ENCODE measurements at places on chromosomes 4 and X.

GRCh38 chr4:5574386-5574785, 134.0 kb downstream of the EVC2 start:
- no peak for DNase-seq

DNA sequence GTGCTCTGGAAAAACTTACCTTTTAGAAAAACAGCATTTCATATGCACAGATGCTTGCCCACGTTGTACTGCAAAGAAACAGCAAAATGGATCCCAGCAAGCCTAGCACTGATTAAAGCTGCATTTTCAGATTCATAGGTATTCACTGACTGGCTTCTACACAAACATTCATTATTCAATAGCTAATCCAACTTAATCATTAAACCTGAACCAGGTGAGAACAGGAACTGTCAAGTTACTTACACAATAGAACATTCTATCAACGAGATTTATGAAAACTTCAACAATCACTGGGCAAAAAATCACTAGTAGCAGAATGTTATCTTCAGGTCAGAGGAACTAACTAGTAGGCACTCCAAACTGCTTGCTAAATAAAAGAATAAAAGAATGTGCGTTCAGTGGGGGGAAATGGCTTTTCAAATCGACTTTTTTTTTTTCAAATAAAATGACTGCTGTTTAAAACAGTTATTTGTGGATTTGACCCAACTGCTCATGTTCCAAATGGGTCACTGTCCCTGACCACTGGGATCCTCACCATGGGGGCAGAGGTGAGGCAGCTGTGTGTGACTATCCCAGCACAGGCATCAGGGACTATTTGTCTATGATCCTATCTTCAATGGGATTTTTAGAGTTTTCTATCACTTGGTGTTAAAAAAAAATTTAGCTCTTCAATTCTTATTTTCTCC, 42.3 kb downstream of the STX18 start:
- no peak for DNase-seq

DNA sequence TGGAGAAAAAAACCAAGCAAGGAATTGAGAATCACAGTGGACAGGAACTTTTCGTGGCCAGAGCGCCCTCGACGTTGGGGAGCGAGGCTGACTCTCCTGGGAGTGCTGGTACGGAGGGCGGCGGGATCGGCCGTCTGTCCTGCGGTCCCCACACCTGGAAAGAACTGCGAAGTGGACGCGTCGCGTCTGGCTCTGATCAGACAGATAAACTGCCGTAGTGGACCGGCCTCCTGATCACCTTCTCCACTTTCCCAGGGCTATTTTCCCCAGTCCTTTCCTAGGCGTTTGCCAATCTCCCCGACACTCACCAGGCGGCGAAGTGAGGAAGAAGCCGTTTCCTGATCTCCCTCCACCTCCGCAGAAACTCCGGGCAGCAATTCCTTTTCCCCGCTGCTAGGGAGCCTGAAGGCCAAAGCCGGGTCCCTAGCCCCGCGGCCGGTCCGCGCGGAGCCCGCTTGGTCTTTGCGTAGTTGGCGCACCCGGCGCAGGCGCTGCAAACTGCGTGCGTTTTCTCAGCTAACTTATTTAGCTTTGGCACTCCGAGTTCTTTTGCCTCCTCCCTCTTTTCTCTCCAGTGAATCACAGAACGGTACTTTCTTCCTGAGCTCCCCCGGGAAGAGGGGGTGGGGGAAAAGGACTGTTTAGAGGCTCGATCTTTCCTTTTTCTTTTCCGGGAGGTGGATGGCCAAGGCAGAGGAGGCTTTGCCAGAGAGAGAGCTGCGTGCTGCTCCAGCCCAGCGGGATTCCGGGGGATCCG, at the start of gene ARSJ:
TSS of gene ARSJ (minus strand) at position 500 of the 757 bp plus-strand sequence. CDS start 813 bp downstream, outside the sequence.
- peak; percentile 64 for DNase-seq

DNA sequence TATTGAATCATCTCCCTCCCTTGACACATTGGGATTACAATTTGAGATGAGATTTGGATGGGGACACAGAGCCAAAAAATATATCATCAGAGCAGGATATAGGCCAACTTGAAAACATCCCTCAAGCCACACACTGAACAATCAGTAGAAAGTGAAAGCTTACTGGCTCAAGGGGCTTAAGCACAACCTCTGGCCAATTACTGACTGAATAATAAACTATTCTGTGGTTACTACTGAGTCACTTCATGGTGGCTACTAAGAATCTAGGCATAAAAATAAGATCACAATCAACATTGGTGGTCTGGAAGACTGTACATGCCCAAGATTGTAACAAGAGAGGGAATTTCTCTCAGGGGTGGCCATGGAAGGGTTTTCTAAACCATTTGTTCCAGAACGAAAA, 27.4 kb upstream of the GPR174 start:
- DNase-seq, result no peak

- DNase-seq, result no peak
These were observed 68.1 kb upstream of the ZMAT1 start for GRCh38 chrX:101999644-102000539.

DNA sequence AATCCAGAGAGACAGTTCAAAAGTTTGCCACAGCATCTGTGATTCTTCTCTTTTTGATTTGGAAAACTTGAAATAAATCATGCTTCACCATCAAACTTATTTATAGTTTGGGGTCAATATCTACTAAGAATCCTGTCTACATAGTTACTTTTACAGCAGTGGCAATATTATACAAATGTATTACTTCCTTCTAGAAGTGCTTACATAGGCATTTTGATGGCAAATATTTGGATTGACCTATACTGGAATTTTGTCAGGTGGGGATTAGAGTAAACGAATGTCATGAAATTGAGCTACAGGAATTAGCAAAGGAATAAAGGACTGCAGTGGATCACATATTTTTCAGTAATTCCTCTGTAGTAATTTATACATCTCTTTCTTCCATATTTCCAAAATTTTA, 1885.5 kb upstream of the ADGRL3 start:
- no peak for DNase-seq

- no peak for DNase-seq
These were observed 111.4 kb upstream of the RXFP1 start for GRCh38 chr4:158410272-158410671.

DNA sequence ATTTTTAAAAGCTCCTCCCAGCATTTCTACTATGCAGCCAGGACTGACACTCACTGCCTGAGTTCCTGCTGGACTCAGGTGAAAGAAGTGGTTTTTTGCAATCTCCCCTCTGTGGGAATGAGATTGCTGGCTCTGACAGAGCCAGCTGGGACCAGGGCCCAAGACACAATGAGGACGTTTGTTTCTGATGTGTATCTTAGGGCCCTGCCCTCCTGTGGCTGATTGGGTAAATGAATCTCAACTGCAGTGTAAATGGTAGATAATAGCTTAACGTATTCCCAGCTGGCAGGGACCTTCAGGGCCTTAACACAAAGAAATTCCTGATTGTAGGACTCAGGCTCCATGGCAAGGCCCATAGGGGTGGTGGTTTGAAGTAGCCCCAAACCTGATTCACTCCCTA, 85.8 kb upstream of the PRPS1 start:
- peak; percentile 40 for DNase-seq

GRCh38 chr4:47686294-47686872, 151.5 kb downstream of the CORIN start:
- no peak for DNase-seq

- no peak for DNase-seq
These were observed 52.1 kb downstream of the HS3ST1 start for GRCh38 chr4:11376571-11376970.

- peak; percentile 52 for DNase-seq
These were observed at the start of gene GPRASP2 for GRCh38 chrX:102712216-102712966. Gene GPRASP2, plus strand, starts transcription at chrX:102712448. Its CDS starts 2,422 bp downstream, at chrX:102714870.

GRCh38 chr4:7276515-7276914, 84.2 kb downstream of the SORCS2 start:
- DNase-seq, result no peak

GRCh38 chr4:28792917-28793597, 1927.1 kb upstream of the PCDH7 start:
- DNase-seq, result no peak

GRCh38 chr4:137253949-137254348, 278.3 kb downstream of the PCDH18 start:
- DNase-seq, result no peak

- no peak for DNase-seq
These were observed 332.5 kb downstream of the GRID2 start for GRCh38 chr4:92636038-92636806.

GRCh38 chr4:26715636-26716242, 131.9 kb downstream of the TBC1D19 start:
- DNase-seq, result no peak

- DNase-seq, result no peak
These were observed 121.8 kb upstream of the NDP start for GRCh38 chrX:44094821-44095530.

DNA sequence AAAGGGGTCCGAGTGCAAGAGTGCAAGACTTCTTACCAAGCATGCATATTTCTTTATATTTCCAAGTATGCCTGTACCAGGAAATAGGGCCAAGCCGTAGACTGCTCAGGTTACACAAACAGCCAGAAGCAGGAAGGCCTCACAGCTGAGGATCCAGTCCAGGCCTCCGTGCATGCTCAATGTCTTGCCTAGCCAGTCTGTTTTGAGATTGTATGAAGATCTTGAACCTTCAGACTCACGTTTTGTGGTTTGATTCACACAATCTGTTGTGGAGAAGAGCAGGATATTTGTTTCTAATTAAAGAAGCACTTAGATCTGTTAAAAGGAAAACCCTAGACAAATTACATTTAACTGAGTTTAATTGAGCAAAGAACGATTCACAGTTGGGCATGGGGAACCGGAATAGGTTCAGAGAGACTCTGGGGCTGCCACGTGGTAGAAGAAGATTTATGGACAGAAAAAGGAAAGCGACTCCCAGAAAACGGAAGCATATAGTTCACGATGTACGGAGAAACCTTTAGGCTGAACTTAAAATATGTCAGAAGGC, 1.2 kb downstream of the MGST2 start:
- peak; percentile 64 for DNase-seq

DNA sequence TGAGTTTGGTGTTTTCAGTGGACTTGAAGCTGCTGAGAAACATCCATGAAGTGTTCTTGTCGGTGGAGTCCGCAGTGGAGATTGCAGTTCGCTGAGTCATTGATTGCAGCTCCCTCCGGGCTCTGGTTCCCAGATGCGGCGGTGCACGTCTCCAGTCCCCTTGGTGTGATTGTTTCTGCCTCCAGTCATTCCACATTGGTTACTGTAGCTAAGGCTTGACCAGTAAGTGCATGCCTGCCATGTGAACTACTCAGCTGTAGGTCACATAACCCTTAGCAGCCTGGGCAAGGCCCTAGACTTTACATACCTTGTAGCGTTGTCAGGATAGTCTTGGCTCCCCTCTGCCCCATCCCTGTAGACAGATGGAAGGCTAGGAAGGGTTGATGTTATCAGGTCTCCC, 53.8 kb upstream of the CLCN4 start:
- no peak for DNase-seq

GRCh38 chr4:38268108-38268820, 308.1 kb downstream of the PTTG2 start:
- no peak for DNase-seq

GRCh38 chr4:138805736-138806135, 209.8 kb upstream of the NOCT start:
- DNase-seq, result no peak

DNA sequence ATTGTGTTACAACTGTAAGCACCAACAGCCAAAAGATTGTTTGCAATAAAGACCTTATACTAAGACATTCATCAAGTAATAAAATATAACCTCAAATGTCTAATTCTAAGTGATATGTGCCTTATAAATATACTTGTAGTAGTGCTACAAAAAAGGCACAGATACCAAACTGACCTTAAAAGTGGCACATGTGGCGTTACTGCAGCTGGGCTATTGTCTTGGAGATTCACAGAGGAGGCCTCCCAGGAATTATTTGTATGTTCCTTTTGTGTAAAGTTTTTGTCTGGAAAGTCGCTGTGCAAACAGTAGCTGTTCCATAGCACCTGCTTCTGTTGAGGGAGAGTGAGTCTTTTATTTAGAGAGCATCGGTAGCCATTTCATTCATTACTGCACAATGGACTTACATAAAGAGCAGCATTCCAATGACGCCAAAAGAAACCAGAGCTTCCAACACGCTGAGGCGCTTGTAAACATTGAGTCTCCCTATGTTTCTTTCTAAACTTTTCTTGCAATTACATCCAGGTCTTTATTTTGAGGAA, 143.7 kb downstream of the RPA4 start:
- DNase-seq, result peak; percentile 62

GRCh38 chr4:2337896-2338295, 76.0 kb upstream of the MXD4 start:
- DNase-seq, result no peak

DNA sequence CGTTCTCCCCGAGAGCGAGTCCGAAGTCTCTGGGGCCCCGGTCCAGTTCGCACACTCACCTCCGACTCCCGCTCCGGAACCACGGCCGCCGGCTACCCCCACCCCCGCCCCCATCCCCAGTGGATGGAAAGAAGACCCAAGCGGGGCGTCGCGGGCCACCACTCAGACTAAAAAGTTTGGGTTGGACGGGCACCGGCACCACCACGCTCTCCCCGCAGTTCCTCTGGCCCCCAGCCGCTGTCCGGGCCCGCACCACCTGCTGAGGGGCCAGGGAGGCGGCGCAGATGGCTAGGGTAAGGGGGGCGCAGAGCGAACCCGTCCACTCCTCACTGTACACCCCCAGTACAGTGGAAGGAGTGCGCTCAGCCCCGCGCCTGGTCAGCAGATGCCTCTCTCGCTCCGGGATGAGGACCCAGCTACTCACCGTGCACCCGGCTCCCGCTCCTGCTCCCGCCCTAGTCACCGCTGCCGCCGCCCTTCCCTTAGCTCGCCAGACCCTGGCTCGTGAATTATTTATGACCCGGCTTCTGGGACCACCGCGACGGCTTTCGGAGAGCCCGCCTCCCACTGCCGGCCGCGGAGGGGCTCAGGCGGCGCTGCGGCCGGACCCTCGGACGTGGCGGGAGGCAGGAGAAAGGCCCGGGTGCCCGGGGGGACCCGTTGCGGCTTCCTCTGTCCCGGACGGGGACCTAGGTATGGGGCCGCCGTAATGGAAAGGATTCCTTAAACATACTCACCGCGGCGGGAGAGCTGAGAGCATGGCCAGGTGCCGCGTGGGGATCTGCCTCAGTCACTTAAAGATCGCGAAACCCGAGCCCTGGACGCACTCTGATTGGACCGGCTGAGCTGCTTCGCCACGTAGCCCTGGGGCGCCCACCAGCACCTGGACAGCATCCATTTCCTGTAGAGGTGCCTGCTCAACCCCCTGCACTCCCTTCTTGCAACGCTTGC, at the start of gene PROM1:
TSS of gene PROM1 (minus strand) at position 783 of the 951 bp plus-strand sequence. CDS start 8,117 bp downstream, outside the sequence.
- peak; percentile 91 for DNase-seq

DNA sequence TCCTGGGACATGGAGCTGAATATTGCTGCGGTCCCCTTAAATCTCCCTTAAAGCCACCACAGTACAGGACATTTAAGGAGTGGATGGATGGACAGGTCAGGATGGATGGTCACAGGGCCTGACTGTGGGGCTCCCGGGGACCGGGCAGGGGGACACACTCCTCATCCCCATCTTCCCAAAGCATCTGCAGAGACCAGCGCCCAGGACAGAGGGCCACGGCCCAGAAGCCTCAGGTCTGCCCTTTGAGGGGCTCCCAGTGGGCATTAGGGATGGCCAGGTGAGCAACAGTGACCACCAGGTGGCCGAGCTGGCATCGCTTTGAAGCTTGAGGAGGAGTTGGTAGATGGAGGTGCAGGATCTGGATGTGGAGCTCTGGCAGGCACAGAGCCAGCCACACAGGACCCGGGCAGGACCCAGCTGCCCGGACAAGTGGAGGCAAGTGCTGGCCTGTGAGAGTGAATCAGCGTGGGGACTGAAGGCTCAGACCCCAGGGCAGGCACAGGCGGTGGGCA, 51.4 kb downstream of the ABLIM2 start:
- DNase-seq, result no peak

GRCh38 chr4:73764513-73764912, 24.1 kb downstream of the CXCL8 start:
- DNase-seq, result no peak

- DNase-seq, result no peak
These were observed 94.5 kb downstream of the NAF1 start for GRCh38 chr4:163072222-163072621.

- no peak for DNase-seq
These were observed 34.6 kb downstream of the WDR1 start for GRCh38 chr4:10082047-10082446.
